ENCODE measurements at places on chromosomes 7 and 10.

- no peak for DNase-seq
Observed at GRCh38 chr7:38215115-38215514, 37.1 kb downstream of the STARD3NL start.

DNA sequence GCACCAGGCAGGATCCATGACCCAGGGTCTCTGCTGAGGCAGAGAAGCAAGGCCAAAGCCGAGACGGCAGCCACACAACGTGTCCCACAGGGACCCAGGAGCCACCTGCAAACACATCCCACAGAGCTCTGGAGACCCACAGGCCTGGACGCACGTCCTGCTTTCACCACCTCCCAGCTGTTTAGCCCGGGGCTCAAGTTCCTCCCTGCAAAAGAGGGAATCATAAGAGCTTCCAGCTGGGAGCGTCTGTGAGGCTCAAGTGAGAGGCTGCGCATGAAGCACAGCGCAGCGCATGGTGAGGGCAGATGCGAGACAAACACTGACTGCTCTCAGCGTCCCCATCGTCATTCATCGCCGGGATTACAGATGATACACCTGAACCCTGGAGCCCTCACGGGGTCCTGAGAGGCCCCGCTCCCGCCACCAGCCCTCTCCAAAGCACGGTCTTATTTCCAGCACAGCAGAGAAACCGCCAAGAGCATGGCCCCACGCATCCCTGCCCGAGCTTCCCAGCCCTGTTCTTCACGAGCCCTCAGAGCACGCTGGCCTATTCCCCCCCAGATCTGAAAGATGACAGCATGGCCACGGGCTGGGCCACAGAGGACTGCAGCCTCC, 88.7 kb downstream of the MAD1L1 start:
- no peak for DNase-seq

GRCh38 chr10:78892338-78893176, 176.2 kb upstream of the ZMIZ1 start:
- DNase-seq, result no peak

DNA sequence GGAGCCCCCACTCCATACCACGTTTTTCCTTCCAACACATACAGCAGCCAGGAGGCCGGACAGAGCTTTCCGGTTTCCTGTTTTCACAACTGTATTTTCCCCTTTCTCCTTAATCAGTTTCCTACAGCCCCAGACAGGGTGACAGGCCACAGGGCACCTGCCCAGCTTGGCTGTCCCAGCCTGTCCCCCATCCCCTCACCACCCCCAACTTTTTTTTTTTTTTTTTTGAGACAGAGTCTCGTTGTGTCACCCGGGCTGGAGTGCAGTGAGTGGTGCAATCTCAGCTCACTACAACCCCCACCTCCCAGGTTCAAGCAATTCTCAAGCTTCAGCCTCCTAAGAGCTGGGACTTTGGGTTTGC, 10.3 kb upstream of the HSPB1 start:
- no peak for DNase-seq

DNA sequence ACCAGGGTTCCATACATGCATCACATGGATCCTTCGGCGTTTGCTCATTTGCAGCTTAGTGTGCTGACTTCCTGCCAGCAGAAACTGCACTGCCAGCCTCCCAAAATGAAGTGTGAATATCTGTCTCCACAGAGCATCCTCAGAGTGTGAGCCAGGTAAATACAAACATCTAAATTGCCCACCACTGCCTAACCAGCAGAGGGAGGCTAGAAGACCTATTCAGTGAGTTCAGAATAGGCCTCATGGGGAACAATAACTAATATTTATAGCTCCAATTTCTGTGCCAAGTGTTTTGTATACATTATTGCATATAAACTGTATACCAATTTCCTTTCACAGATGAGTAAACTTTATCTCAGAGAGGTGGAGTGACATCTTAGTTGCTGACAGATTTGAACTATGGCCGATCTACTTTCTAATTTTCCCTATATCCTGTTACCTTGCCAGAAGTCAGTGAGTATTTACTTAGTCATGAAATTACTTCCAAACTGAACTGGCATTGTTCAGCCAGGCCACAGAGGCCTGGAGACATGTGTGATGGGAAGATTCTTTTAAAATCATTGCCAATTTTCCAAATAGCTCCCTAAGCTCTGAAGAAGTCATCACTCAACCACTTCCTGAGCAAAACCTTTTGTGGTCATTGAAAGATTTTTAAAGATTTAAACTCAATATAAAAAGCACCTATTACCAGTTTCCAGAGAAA, 926.5 kb upstream of the GHITM start:
- no peak for DNase-seq

DNA sequence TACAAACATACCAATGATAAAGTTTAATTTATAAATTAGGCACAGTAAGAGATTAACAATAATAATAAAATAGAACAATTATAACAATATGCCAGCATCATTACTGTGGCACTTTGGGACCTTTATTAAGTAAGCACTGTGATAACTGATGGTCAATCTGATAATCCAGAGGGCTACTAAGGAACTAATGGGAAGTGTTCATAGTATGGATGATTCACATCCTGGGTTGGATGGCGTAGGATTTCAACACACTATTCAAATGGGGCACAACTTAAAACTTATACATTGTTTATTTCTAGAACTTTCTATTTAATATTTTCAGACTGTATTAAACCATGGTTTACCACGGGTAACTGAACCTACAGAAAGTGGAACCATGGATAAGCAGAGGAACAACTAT, 90.8 kb downstream of the KIF20B start:
- DNase-seq, result no peak

All from right renal cortex interstitium (tissue), 3 donors.